ENCODE measurements at places on chromosomes 16 and 17.

DNA sequence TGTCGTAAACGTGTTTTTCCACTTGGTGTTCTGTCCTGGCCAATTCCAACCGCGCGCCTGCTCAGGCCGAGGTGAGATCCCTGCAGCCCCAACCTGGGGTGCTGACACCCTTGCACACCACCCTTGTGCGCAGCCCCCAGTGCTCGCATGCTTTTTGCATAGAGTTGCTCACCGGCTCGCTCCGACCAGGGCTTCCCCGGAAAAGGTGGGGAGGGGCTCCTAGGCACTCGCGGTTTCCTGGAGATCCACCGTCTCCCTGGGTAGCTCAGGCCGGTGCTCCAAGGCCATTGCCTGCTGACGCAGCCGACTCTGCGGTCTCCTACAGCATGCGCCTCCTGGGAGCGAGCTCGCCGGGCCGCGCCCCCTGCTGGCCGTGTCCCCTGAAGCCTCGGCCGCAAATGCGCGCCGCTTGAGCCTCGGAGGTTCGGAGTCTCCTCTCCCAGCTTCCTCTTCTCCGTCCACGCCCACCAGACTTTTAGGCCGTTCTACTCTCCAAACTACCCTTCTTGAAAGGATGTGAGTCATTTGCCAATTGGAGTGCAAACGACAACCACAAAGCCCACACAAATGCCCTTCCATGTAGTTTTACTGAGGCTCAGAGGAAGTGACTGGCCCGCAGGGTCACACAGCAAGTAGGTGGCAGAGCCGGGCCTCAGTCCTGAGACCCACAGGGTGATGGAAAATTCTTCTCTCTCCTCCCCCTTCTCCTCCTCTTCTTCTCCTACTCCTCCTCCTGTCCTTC, 7.2 kb upstream of the PDP2 start:
- peak; percentile 85 for DNase-seq

- no peak for DNase-seq
Measured at GRCh38 chr16:285146-286055, 2.4 kb downstream of the PDIA2 start.

DNA sequence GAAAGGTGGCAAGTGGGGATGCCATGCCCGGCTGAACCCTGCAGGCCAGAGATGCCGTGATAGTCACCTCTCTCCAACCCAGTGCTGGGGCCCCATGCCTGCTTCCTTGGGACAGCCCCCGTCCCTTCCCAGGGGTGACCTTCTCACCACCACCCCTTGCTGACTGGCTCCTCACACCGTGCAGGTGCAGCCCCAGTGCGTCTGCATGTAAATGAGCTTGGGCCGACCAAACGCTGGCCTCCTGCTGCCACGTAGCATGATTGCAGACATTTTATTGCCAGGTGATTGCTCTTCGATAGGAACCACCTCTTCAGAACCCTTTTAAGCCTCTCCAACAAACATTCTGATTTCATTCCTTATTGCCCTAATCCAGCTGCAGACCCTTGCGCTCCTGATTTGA, 32.5 kb downstream of the ASIC2 start:
- DNase-seq, result no peak

DNA sequence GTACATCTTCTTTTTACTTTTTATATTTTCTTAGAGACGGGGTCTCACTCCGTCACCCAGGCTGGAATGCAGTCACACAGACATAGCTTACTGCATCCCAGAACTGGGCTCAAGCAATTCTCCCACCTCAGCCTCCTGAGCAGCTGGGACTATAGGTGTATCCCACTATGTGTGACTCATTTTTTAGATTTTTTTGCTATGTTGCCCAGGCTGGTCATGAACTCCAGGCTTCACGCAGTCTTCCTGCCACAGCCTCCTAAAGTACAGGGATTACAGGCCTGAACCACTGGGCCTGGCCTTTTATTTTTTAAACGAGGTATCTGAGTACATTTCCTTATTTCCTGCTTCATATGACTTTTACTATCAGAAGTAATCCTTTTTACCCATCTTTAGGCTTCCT, 48.0 kb downstream of the GLG1 start:
- DNase-seq, result no peak

GRCh38 chr17:35795007-35795870, at the start of gene MMP28:
Gene MMP28 (minus strand): TSS chr17:35795641. CDS start chr17:35795377, 264 bp downstream.
- DNase-seq, result no peak

DNA sequence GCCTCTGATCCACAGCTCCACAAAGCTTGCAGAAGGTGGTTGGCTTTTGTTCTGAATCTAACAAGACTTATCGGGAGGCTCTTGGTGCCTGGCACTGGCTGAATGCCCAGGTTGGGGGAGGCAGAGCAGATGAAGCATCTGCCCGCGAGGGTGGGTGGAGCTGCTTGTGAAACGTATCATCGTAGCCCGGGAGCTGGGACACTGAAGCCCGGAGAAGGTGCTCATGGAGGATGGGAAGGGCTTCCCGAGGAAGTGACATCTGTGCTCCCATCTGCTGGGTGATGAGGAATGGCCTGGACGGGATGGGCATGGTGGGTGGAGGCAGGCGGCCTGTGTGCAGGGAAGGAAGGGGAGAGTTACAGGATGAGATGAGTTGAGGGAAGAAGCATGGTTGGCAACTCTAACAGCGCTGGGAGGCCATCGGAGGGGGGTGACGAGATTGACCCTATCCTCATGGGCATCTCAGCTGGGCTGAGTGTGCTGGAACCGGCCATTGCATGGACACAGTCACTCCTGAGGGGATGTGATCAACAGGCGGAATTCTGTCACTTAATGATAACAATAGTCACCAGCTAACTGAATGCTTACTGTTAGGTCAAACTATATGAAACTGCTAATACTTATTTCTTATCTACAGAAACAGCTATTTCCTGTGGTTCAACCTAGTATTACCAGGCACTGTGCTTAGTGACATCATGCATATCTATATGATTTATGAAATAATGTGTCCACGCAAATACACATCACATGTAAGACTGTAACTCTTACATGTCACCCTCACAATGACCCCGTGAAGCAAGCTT, 102.7 kb downstream of the ABCC6 start:
- peak; percentile 51 for DNase-seq

- no peak for DNase-seq
Measured at GRCh38 chr17:9790889-9791876, at the start of gene DHRS7C. Gene DHRS7C (minus strand): TSS chr17:9791592. CDS start chr17:9791284, 308 bp downstream.

- DNase-seq, result no peak
Measured at GRCh38 chr17:1733759-1734158, 8.9 kb upstream of the SERPINF2 start.

DNA sequence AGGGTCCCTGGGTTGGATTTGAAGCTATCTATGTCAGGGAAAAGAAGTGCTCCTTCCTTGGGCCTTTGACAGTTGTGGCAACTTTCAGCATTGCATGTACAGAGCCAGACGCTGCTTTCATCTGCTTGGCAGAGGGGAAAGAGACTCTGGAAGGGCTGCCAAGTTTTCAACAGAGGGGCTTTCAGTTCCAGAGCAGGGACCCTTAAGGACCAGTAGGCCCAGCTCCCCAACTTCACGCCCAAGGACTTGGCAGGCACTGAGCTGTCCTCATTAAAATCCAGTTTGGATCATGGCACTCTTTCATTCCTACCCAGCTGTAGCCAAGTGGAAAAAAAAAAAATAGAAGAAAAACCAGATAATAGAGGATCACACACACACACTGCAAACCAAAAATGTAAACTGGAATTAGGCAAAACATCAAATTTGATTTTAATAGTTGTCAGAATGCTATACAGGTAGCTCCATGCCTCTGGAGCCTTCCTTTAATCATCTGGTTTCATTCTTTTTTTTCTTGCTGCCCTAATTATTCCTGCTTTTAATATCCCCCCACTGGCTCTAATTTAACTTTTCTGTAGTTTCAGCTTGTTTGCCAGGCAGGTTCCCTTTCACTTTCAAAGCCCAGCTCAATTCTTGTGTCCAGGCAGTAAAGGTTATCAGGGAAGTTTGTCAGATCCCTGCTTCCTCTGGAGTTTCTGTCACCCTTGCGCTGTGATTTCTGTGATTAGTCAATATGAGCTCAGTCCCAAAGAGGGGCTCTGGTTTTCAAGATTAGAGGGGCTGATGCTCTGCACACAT, 702.6 kb upstream of the CDH8 start:
- no peak for DNase-seq

DNA sequence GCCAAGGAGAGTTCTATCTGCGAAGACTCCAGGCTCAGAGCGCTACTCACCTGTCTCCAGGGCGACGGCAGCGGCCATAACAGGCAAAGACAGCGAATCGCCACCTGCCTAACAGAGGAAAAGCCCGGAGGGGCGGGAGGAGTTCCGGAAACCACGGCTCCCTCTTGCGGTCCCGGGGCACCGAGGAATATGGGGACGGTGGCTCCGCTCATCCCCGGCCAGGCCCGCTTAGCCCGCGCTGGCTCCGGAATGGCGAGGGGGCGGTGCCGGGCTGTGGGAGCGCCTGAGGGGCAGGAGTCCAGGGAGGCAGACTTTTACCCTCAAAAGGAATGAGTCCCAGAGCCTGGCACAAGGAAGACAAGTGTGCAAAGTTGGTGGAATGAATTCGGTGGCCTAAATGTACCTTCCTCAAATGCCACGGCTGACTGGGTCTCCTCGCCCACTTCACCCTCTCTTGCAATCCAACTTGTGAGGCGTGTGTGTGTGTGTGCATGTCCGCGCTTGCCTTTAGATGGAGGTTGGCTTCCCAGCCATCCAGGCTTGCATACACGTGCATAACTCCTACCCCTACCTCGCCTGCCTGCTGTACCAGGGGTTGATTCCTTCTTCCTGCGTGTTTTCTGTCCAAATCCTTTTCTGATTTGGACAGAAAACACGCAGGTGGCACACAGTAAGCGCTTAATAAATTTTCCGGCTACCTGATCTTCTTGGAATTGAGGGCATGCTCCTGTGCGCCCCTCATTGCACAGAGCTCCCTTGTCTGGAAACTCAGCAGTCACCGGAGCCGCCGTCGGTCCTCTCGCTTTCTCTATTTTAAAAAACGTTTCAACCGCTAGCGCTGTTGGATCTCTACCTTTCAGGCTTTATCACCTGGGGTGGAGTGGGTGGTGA, 3.5 kb downstream of the C17orf100 start:
- DNase-seq, result no peak

DNA sequence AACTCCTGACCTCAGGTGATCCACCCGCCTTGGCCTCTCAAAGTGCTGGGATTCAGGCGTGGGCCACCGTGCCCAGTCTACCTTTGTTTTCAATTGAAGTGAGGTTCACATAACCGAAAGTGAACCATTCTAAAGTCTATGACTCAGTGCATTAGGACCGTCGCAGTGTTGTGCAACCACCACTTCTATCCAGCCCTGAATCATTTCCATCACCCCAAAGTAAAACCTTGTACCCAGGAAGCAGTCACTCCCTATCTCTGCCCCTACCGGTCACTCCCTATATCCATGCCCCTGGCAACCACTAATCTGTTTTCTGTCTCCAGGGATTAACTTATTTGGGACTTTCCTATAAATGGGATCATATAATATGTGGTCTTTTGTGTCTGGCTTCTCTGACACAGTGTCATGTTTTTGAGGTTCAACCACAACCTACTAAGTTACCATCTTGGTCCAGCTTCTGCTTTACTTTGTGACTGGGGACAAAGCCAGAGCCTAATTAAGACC, 28.3 kb upstream of the CDC42EP4 start:
- DNase-seq, result peak; percentile 13

- no peak for DNase-seq
Measured at GRCh38 chr16:35598696-35599332, 2139.4 kb downstream of the TP53TG3F start.

- no peak for DNase-seq
Measured at GRCh38 chr16:50329446-50330189, 39.2 kb downstream of the BRD7 start.

- no peak for DNase-seq
Measured at GRCh38 chr17:62998665-62999393, 32.8 kb downstream of the TANC2 start.

DNA sequence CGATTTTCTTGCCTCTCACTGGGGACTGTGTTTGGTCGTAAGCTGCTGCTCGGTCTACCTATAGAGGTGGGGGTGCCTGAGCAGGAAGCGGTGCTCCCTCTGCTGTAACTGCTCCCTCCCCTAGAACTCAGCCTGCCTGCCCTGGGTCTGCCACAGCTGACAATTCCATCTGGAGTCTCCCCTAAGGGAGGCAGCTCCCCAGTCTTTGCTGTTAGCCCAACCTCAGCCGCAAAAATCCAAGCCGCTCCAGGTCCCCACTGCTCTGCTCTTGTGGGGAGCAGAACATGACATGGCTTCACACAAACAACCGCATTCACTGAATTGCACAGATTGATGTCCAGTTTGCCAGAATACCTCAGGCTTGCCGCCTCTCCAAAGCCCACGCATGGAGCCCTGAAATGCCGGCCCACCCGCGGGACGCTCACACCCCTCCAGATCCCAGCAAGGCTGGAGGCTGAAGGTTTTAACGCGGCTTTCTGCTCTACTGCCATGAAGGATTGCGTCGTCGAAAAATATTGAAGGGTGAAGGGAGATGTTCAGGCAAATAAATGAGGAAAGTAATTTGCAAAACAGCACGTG, 221.5 kb upstream of the FOXF1 start:
- DNase-seq, result no peak

GRCh38 chr16:1696863-1697262, 9.1 kb upstream of the MAPK8IP3 start:
- DNase-seq, result no peak

GRCh38 chr16:84554627-84555328, 50.3 kb upstream of the MEAK7 start:
- DNase-seq, result no peak

GRCh38 chr17:48624544-48625494, 1.3 kb downstream of the HOXB9 start:
- DNase-seq, result peak; percentile 43

DNA sequence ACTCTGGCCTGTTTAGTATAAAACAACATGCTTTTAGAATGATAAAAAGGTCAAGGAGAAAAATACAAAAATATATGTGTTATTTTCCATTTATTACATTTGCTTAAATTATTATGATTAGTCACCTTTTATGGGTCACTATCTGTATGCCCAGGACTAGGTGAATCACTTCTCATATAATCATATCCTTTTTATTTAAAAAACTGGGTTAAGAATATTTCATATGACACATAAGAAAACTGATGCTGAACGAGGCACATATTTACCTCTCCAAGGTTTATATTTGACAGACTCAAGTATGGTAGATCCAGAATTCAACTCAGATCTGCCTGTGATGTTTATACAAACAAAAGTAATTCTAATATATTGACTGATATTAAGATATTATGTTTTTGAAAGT, 134.5 kb downstream of the CDH8 start:
- no peak for DNase-seq

- no peak for DNase-seq
Measured at GRCh38 chr16:77536809-77537208, 102.0 kb upstream of the ADAMTS18 start.

DNA sequence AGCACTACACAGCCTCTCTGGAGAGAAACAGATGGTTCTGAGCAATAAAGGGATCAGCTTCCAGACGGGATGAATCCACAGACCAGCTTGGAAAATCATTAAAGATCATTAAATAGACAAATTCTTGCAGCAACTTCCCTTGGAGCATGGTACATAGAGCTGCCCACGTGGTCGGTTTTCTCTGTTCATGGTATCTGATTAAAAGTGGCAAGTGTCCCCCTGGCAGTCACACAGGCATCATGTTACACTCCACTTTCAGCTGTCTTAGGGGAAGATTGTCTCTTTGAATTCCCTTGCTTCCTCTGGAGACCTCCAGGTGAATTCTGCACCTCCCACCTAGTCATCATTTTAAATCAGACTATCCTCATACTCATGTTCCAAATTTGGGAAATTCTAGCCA, 92.2 kb upstream of the CACNG3 start:
- no peak for DNase-seq

- no peak for DNase-seq
Measured at GRCh38 chr16:87350681-87351319, 32.8 kb downstream of the FBXO31 start.

- no peak for DNase-seq
Measured at GRCh38 chr16:74735162-74735452, 34.4 kb upstream of the MLKL start.

- DNase-seq, result no peak
Measured at GRCh38 chr17:7574176-7574953, 5.1 kb upstream of the CD68 start.

Measured in bone marrow (tissue), 2 donors.